ENCODE measurements at places on chromosomes 16 and 17.

DNA sequence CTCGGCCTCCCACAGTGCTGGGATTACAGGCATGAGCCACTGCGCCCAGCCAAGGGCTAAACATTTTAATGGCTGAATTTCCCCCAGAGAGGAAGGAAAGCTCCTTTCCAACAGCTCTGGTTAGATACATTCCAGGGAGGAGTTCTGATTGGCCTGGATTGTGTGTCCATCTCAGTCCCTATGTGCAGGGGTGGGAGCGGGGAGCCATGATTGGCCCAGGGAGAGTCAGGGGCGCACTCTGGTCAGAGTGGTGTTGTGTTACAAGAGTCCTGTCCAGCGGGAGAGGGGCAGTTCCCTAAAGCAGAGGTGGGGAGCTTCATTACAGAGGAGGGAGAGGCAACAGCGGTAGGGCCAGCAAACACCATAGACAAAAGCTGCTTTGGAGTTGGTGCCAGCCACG is 75.0 kb downstream of the RAP1GAP2 start:
- no peak for DNase-seq

DNA sequence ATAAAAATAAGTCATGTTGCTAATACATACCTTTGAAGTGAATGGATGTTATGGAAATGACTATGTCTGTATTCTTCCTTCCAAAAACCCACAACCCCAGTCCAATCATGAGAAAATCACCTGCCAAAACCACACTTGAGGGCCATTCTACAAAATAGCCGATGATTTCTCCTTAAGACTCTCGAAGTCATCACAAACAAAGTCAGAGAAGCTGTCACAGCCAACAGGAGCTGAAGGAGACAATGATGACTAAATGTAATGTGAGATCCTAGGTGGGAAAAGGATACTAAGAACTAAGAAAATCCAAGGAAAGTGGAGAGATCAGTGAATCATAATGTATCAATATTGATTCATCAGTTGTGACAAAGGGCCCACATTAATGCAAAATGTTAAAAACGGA is 432.9 kb upstream of the DYNLRB2 start:
- no peak for DNase-seq

DNA sequence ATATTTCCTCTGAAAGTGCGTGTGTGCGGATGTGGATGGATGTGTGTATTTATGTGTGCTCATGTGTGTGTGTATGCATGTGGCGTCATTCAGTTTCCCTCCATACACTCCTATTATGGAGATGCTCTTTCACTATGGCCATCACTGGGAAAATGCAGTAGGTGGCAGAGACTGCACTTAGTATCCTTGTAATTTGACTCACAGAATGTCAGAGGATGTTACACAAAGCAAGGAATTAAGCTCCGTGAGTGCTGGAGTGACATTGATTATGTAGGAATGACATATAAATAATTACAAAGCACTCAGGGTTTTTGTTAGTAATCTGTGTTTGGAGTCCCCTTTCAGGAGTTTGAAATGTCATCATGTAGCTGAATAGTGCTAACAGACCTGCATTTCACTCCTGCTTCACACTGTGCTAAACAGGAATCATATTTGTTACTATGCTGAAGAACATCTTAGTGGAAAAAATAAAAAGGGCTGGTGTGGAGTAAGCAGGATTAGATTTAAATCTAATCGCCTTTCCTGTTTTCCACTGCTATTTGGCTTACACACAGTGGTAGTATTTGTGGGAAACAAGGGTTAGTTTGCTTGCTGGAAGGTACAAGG is 59.6 kb downstream of the HS3ST4 start:
- no peak for DNase-seq

DNA sequence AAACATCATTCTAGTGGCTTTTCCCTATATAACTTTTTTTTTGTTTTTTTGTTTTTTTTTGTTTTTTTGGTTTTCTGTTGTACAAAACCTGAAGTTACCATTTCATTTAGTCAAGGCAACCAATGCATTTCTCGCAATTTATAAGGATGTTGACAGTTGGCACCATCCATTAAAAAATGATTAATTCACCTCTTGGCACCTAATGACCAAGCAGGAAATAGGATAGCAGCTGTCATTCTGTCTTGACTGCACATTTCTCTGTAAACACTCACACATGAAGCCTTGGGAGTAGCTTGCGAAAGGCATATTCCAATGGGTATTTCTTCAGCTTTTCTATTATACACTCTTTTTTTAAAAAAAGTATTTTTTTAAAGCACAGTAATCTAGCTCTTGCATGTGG is 77.5 kb downstream of the SYCE1L start:
- DNase-seq: no peak

DNA sequence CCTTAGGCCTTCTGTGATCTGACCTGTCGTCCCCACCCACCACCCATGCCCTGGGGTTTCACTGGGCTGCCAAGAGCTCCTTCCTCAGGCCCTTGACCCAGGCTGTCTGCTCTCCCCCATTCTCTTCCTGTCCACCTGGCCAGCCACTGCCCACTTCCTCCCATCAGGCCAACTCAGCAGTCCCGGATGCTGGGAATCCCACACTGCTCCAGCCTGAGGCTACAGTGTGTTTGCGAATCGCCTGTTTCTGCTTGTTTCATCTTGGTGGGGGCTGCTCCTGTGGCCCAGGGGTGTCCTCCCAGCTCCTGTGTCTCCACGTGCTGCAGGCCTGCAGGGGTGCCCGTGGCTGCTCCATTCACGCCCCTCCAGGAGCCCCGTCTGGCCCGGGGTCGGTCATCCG is 839 bp upstream of the METRN start:
- no peak for DNase-seq

DNA sequence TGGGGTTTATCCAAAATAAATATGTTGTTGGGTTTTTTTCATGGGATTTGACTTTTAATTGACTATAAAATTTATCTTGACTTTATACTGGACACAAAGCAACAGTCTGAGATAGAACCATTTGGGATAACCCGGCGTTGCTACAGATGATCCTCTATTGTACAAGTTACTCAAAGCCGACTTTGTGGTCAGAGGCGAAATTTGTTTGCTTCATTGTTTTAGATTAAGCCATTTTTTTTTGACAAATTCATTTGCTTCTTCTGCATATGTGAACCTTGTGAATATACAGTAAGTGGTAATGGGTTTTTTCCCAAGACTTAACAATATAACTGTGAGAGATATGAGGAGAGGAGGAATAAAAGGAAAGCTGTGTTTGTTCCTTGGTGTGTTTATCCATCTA is 11.8 kb downstream of the MYO1D start:
- no peak for DNase-seq

DNA sequence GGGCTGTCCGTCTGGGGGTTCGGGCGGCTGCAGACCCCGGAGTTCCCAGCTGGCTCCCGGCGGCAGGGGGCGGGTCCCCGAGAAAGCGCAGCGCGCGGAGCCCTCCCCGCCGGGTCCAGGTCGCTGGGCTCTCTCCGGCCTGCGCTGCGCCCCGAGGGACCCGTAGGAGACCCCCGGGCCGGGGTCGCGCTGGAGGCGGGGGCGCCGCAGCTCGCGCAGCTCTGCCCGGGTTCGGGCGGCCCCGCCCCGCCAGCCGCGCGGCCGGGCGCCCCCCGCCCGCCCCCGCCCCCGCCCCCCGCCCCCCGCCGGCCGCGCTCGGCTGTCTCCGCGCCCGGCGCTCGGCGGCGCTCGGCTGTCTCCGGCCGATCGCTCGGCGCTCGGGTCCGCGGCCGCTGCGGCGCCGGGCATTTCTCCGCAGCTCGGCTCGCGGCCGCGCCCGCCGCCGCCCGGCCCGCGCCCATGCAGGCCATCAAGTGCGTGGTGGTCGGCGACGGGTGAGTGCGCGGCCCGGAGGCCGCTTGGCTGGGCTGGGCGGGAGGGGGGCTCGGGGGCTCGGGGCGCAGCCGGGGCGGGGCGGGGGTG is at the start of gene RAC3:
Gene RAC3, plus strand, starts transcription at position 376 of the 582 bp plus-strand sequence. Its CDS starts 84 bp downstream, at position 460.
- no peak for DNase-seq

DNA sequence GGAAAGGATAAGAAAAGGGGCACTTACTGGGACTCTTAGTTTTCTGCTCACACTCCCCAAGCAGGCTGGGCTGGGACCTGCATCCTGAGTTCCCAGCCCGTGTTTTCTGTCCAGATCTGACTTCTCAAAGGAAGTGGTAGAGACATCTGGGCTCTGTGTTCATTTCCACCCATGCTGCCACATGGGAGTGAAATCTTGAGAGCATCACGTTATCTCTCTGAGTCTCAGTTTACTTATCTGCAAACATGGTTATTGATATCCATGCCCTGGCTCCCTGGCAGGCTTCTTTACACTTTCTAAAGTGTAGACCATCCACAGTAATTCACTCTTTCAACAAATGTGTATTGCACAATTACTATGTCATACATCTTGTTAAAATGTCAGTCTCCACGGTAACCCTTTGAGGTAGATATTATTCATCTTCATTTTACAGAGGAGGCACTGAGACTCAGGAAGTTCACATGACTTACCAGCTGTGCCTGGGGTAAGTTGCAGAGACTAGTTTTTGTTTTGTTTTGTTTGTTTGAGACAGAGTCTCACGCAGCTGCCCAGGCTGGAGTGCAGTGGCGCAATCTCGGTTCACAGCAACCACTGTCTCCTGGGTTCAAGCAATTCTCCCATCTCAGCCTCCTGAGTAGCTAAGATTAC is 3.4 kb downstream of the ZNF688 start:
- no peak for DNase-seq

DNA sequence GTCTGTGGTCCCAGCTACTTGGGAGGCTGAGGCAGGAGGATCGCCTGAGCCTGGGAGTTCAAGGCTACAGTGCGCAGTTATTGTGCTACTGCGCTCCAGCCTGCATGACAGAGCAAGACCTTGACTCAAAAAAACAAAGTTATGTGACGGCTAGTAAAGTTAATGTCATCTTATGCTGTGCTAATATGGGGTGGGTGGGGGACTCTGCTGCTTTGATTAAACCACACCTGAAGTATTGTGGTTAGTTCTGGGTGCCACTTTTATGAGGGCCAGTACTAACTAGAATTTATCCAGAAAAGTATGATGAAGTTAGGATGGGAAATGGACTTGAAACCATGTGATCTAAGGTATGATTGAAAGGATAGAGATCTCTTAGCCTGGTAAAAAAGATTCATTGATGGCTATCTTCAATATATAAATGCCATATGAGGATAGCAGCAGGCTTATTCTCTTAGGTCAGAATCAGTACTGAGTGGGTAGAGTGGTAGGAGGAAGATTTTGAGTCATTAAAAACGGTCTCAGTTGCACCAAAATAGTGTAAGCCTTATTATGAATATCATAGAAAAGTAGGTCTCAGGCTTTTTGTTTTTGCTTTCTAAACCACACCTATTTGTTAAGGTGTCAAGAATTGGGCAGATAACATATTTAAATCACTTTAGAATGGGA is 5.6 kb downstream of the WSB1 start:
- DNase-seq: no peak

GRCh38 chr16:51045186-51045585 is 105.9 kb downstream of the SALL1 start:
- no peak for DNase-seq

- no peak for DNase-seq
These were observed 23.7 kb upstream of the GNG13 start for GRCh38 chr16:824194-824593.

- DNase-seq: no peak
These were observed 959.1 kb downstream of the CDH11 start for GRCh38 chr16:64162613-64163375.

- no peak for DNase-seq
These were observed 22.9 kb upstream of the ZCCHC14 start for GRCh38 chr16:87515475-87516330.

- no peak for DNase-seq
These were observed 8.1 kb upstream of the PMP22 start for GRCh38 chr17:15273141-15273793.

DNA sequence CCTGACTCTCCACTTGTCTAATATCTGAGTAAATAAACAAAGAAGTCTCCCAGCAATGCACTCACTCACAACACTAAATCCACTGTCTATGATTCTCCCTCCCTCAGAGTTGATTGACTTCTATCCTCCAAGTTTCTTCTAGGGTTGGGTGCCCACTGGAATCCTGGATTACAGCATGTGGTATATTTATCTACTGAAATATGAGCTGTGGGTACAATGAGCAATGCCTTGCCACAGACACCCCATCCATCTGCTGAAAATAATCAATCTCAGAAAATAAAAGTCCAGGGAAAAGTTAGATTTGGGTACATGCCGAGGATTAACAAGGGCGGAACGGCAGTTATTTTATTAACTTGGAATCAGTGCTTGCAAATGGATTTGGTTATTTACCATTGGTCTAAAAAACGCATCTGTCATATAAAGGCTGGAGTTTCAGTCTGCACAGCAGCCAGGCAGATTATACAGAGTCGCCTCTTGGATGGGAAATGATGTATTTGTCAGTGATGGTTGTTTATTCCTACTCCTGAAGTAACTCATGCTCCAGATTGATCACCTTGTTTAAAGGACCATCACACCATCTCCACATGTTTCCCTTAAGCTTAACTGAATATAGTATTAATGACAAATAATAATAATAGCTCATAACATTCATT is 193.9 kb upstream of the SOX9 start:
- no peak for DNase-seq

- DNase-seq: no peak
These were observed 21.2 kb downstream of the RDM1 start for GRCh38 chr17:35909408-35909807.

DNA sequence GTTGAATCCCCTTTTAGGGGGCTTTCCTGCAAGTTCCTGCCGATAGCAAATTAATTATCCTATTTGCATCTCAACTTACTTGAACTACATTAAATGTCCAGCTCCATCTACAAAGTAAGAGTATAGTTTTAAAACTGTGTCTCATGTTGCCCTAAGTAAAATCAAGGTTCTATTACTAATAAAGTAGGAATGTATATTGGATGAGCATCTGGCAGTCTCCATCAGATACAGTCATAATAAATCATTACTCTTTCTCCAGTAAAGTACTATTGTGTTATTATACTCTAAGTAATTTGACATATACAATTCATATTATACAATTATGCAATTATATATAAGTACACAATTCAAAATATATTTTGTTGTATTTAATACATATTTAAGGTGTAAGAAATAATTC is 249.3 kb downstream of the CEP112 start:
- no peak for DNase-seq

DNA sequence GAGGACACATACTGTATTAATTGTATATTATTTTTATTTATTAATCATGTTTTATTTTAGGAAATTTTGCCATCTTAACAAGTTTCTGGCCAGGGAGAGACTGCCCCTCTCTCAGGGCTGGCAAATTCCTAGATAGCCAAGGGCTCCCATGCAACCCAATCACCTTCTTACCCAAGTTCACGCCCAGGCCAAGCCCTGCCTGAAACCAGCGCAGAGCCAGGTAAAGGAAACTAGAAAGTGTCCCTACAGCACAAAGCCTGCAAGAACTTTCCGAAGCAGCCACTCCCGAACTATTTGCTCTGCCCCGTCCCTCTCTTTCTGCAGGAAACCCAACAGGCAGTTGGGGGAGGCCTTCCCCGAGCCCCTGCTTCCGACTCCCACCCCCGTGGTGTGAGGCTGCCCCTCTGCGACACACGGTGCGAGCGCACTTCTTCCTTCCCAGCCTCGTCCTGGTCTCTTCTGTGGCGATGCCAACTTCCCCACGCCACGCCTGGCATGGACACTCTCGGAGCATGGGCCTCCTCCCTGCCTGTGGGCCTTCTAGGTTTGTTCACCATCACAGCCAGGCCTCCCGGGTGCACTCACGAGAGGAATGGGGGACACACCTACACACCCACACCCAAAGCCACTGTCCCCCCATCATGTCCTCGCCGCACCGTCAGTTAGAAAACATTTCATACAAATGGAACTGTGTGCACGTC is 100.4 kb downstream of the ZNF778 start:
- DNase-seq: no peak
